Suppressor macrophage treated with lipopolysaccharide for 1 hour (primary cell): ENCODE measurements at places on chromosomes 1 and 21.
A peak's percentile ranks its signal among the peaks of the same experiment; 100 is the strongest.

DNA sequence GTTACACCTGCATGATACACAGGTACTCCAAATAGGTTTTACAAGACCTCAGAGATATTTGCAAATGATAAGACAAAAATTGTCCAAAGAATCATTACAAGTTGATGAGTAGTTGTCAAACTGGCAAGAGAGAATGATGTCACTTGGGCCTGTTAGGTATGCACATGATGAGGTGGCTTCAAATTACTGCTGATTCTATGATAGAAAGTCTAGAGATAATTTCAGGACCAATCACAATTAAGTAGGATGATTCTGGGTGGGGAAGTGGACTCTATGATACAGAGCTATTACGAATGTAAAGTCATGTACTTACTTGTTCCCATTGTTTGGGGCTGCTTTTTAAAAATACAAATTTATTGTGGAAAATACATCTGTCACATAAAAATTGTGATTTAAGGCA is 5.2 kb upstream of the SPRR1B start:
- no peak for DNase-seq

GRCh38 chr1:21255284-21255942 is 34.9 kb downstream of the ECE1 start:
- DNase-seq, result peak; percentile 95

- peak; percentile 31 for DNase-seq
These were observed 88.9 kb downstream of the PGBD5 start for GRCh38 chr1:230337266-230337665.

- DNase-seq, result no peak
These were observed 560.2 kb downstream of the SMYD3 start for GRCh38 chr1:245946905-245947304.

DNA sequence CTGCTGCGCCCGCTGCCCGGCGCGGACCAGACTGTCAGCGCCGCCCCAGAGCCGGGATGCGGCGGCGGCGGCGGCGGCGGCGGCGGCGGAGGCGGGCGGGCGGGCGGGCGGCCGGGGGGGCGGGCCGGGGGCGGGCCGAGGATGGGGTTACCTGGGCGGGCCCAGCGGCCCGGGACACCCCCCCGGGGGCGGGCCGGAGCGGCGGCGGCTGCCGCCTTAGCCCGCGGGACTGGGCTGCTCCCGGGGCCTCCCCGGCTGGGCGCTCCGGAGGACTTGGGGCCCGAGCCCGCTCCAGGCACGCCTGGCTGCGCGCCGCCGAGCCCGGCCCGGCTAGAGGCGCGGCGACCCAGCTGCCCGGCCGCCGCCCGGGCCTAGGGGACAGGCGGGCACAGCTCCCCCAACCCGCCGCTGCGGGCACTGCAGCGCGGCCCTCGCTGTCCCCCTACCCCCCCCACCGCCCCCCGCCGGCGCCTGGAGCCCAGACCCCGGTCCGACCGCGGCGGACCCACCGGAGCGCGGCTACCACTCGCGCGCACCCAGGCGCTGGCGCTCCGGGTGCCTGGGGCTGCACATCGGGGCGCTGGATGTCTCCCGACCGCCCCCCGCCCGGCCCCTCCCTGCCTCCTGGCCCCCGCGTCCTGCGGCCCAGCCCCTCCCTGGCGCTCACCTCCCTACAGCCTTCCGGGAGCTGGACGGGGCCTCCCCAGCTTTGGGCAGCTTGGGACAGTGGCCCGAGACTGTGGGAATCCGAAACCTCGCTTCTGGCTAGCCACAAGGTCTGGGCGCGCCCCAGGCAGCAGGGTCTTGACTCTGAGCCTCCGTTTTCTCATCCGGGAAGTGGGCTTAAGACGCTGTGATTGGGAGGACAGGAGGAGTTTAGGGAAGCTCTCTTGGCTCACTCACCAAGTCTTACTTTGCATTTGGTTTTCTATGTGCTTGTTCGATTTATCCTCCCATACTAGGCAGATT is at the start of gene WNT4:
Gene WNT4, minus strand, starts transcription at position 33 of the 969 bp plus-strand sequence. CDS start 175 bp downstream, outside the sequence.
- peak; percentile 70 for DNase-seq

- DNase-seq, result no peak
These were observed 14.2 kb upstream of the HSD3B1 start for GRCh38 chr1:119492763-119493162.
